ENCODE measurements at places on chromosomes 16 and 17.

GRCh38 chr17:44001461-44001920 is 2.9 kb upstream of the NAGS start:
- DNase-seq: no peak

- no peak for DNase-seq
Observed at GRCh38 chr16:47109361-47109760, 34.4 kb downstream of the NETO2 start.

DNA sequence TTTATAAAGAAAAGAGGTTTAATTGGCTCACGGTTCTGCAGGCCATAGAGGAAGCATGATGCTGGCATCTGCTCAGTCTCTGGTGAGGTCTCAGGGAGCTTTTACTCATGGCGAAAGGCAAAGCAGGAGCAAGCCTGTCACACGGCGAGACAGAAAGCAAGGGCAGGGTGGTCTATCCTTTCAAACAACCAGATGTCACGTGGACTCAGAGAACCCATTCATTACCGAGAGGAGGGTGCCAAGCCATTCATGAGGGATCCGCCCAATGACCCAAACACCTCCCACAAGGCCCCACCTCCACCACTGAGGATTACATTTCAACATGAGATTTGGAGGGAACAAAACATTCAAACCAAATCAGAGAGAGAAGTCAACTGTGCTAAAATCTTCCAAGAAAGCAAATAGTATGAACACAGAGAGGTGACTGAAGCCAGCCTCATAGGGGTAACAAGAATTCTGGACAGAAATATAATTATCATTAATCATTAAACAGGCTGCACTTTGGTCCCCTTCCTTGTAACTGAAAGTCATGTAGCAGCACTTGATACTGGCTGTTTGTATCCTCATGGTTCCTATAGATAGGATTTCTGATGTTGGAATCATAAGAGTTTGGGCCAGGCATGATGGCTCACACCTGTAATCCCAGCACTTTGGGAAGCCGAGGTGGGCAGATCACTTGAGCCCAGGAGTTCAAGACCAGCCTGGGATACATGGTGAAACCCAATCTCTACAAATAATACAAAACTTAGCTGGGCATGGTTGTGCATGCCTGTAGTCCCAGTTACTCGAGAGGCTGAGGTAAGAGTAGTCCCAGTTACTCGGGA is 52.5 kb upstream of the B4GALNT2 start:
- DNase-seq: no peak

DNA sequence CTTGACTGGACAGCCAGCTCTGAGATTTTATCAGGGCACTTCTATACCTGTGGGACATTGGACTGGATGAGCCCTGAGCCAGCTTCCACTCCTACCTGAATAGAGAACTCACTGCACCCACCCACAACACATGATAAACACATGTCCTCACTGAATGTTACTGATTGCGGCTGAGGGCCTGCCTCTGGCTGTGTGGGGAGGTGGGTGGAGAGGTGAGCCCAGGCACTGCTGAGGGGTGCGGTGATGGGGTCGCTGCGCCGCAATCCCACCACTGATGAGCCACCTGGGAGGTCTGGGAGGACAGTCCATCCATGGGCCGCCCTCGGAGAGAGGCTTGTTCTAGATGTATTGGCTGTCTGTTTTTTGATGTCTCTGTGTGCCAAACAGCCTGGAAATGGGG is 5.4 kb downstream of the TMEM92 start:
- no peak for DNase-seq

GRCh38 chr16:4328782-4329775 is 13.2 kb downstream of the GLIS2 start:
- DNase-seq: no peak

- no peak for DNase-seq
Observed at GRCh38 chr16:89407282-89407924, 83.0 kb downstream of the ANKRD11 start.

DNA sequence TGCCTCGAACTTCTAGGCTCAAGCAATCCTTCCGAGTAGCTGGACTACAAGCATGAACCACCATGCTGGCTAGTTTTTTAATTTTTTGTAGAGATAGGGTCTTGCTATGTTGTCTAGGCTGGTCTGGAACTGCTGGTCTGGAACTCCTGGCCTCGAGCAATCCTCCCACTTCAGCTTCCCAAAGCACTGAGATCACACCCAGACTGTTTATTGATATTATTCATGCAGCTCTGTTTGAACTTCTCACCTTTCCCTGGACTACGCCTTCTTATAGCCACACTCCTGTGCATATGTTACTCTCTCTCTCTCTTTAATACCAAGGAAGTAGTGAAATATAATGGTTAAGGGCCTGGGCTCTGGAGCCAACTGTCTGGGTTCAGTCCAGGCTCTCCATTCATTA is 4.6 kb downstream of the COG7 start:
- no peak for DNase-seq

DNA sequence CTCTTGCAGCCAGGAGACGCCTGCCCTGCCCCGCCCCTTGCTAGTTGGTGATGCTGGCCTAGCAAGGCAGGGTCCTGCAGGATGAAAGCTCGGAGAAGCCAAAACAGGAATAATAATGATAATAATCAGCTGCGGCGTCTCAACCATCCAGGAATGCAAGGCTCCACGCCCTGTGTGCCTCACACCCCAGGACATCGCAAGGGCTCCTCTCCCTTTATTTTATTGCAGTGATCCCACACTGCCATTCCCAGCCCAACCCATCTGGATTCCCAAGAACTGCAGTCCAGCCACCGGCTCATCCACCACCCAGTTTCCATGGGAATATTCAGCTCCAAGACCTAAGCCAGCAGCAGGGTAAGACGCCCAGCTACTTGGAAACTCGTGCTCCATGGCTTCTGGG is 21.0 kb upstream of the ZNF652 start:
- DNase-seq: no peak

DNA sequence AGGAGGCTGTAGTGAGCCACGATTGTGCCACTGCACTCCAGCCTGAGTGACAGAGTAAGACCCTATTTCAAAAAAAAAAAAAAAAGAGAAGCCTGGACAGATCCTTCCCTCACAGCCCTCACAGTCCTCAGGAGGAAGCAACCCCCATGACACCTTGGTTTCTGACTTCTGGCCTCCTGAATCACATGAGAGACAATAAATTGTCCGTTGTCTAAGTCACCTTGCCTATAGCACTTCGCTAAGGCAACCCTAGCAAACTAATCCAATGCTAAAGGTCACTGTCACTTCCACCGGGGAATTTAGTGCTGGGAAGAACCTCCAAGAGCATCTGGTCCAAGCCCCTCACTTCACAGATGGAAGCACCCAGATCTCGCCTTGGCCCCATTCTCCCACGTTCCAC is 18.9 kb upstream of the SLC39A11 start:
- DNase-seq: no peak

DNA sequence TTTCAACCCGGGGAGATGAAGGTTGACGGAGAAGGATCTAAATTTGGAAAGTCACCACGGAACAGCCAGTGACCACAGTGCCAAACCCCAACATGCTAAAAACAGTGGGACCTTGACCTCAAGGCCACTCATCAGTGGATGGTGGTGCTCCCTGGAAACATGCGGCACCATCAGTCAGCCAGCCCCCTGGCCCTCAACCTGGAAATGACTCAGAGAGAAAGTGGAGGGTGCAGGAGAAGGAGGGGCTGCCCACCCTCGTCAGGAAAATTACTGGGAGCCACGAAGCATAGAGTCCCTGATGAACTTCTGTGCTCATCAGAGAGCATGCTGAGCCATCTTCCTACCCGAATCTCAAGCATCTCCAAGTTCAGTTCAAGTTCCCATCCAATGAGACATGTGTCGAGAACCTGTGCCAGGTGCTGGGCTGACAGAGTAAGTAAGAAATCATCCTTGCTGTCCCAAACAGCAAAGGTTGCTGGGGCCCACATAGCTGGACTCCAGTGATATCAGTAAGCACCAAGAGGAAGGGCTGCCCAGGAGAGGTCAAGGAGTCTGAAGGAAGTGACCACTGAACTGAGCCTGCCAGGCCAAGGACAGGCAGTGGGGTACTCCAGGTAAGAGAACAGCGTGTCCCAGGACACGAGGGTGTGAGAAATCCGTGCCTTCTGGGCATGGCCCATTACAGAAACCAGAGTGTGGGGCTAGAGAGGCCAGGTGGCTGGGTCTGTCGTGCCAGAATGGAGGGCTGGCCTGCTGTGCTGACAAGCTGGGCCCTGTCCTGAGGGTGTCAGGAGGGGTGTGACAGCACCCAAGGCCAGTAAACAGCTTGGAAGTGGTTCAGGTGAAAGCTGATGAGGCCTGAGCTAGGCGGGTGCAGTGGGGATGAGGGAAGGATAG is 5.2 kb downstream of the PECAM1 start:
- DNase-seq: no peak

- no peak for DNase-seq
Observed at GRCh38 chr16:88453611-88454522, 787 bp downstream of the ZFPM1 start.

DNA sequence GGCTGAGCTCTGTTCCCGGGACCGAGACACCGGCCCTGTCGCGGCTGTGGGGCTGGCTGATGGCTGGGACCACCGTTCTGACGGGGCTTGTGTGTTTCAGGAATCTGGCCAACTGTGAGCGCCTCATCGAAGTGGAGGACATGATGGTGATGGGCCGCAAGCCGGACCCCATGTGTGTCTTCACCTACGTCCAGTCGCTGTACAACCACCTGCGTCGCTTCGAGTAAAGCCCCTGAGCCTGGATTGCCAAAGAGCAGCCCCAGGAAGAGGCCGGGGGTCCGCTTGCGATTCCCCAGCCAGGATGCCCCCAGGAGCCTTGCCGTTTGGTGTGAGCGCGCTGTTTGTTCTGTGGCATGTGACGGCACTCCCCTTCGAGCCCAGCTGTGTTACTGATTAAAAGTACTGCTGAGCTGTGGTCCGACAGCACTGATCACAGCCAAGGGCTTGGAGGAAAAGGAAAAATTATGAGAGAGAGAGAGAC is 23.0 kb downstream of the SMTNL2 start:
- DNase-seq: no peak

DNA sequence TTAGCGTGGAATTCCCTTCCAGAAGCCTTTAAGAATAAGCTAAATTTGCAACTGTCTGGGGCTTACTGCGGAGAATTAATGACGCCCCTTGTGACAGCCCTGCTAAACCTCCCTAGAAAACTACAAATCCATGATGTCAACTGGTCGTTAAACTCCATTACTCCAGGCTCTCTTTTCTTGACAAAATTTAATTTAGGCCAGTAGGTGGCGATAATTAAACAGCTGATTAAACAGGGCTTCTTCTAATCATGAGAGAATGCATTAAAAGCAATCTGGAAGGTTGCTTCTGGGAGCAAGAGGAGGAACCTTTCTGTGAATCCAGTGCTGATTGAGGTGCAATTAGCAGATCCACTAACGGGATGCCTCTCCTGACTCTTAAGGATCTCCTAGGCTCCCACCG is 8.1 kb upstream of the NLRP1 start:
- DNase-seq: no peak

DNA sequence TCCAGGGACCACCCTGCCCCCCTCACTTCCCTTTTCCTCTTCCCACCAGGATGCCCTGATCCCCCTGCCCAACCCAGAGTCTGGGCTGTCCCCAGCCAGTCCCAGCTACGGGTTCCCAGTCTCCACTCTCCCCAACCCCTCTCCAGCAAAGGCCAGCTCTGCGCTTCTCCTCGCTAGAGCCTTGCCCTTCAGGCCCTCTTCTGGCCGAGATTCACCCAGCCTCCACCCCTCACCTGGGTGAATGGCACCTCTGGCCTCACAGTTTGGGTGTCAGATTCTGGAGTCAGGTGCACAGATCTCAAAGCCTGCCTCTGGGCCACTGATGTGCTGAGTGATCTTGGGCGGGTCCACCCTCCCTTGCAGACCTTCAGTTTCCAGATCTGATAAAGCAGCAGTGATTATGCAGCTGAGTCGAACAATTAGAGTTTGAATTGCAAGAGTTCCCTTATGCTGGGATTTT is 185.6 kb upstream of the TNRC6C start:
- no peak for DNase-seq

GRCh38 chr17:3976675-3977171 is 12.5 kb upstream of the ATP2A3 start:
- DNase-seq: no peak

GRCh38 chr17:57670769-57671569 is 74.1 kb downstream of the CCDC182 start:
- DNase-seq: no peak

- DNase-seq: no peak
Observed at GRCh38 chr16:10123141-10123540, 59.1 kb downstream of the GRIN2A start.

DNA sequence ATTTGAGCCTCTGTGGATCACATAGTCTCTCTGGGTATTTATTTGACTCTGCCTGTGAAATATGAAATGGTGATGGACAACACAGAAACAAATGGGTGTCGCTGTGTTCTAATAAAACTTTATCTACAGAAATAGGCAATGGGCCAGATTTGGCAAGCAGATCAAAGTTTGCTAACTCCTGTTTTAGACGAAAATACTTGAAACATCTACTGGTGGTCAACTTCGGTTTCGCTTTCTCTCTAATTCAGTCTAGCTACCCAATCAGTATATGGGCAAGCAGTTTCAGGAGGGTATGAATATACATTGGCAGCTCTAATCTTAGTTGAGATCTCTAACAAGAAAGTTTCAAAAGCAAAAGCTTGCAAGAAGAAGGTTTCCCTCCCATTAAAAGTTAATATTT is 60.1 kb upstream of the DYNLRB2 start:
- no peak for DNase-seq

DNA sequence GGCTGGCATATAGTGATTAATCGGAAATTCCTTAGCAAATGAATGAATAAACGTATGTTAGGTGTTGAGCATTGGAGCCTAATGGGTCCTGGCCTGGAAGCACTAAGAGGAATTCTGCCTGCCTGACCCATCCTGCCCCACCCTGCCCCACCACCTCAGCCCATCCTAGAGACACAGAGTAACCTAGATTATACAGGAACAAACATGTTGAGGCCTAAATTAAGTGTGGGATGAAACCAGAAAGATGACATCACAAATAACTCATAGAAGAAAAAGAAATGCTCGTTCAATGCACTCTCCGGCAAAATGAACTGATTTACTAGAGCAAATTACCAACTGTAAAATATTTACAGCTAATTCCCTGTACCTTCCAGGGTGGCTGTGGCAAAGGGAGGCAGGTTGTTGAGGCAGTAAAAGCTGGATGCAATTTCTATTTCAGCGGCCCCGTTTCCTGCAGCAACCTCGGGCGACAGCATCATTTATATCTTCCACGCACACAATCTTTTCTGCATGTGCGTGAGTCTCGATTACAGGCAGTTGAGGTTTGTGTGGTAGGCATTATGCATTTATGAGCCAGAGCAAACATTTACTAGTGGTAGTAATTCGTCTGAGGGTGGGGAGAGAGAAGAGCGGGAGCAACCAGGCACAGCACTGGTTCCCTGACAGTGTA is 417.2 kb downstream of the HS3ST4 start:
- DNase-seq: no peak
